Epithelial cell of proximal tubule (primary cell): ENCODE measurements at places on chromosomes 4 and X.

GRCh38 chr4:16001484-16001858 is 38.5 kb upstream of the FGFBP2 start:
- DNase-seq: peak; percentile 31

GRCh38 chr4:8850830-8851188 is 20.8 kb downstream of the HMX1 start:
- DNase-seq: no peak

GRCh38 chrX:20042221-20042620 is 51.4 kb upstream of the BCLAF3 start:
- DNase-seq: no peak

- DNase-seq: no peak
Measured at GRCh38 chr4:185464183-185464582, 7.3 kb downstream of the CCDC110 start.

DNA sequence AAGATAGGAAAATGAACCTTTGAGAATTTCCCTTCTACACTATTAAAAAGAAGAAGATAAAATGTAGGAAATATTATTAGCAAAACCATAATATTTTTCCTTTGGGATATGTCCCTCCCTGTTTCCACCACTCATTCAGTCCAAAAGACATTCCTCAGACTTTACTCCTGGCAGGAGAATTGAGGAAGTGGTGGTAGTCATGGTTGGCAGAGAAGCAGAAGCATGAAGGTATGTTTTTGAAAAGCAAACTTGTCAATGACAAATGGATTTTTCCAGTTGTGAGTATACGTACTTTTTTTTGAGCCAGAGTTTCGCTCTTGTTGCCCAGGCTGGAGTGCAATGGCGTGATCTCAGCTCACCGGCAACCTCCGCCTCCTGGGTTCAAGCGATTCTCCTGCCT is 13.7 kb downstream of the STAG2 start:
- no peak for DNase-seq

GRCh38 chr4:57945298-57945697 is 835.1 kb upstream of the IGFBP7 start:
- no peak for DNase-seq
